Left ventricle myocardium inferior (tissue), 1 donor: ENCODE measurements at places on chromosomes 1 and 21.

DNA sequence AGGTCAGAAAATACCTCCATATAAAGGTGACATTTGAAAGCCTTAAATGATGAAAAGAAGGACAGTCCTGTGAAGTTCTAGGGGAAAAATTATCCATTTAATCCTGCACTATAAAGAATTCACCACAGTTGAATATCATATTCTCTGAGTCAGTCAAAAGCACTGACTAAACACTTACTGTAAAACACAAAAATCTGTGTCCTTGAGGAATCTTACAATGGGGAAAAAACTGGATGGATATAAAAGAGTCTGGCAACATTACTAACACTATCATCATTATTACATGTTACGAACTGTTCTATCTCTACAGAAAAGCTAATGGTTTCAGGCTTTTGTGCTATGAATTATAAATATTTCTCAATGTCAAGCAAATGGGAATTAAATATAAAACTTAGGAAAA, 42.4 kb upstream of the HP1BP3 start:
- DNase-seq = no peak

DNA sequence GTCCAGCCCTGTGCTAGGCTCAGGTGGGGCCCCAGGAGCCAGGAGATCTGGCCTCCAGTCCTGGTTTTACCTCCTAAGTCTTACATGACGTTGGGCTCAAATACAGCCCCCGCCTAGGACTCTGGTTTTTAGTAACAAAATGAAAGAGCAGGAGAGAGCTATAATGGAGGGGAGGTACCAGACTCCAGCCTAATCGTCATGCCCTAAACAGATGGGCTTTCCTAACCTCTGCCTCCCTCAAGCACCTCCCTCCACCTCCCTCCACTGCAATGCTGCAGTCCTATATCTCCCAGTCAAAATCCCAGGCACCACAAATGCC, 28.6 kb downstream of the TTC39A start:
- no peak for DNase-seq

DNA sequence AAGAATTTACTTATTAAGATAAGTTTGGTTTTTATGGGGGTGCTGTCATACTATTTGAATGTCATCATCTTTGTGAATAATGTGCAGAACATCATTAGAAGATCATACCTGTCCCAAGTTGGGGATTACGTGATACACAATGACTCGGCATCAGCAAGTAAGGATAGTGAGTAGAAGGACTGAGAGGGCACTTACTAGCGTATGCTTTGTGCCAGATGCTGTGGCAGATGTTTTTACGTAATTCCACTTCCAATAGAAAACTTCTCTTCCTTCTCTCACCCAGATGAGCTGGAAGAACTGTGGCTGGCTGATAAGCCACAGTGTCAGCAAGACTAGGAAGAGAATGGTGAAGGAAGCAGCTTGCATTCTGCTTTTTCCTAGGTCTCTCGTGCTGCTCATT, 28.1 kb upstream of the TGFB2 start:
- DNase-seq = no peak

DNA sequence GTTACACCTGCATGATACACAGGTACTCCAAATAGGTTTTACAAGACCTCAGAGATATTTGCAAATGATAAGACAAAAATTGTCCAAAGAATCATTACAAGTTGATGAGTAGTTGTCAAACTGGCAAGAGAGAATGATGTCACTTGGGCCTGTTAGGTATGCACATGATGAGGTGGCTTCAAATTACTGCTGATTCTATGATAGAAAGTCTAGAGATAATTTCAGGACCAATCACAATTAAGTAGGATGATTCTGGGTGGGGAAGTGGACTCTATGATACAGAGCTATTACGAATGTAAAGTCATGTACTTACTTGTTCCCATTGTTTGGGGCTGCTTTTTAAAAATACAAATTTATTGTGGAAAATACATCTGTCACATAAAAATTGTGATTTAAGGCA, 5.2 kb upstream of the SPRR1B start:
- no peak for DNase-seq

DNA sequence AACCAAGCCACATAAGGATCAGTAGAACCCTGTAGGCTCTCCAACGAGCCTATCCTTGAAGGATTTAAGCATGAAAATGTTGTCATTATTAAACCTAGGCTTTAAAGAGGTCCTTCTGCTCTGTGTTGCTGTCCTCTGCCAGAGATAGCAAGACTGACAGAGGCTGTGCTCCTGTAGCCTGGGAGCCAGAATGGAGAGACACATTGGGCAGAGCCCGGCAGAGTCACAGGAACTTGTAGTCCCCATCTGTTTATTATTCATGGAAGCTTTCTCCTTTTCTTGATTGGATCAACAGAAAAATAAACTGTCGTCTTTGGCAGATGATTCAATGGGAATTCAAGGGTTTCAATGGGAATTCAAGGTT, 19.2 kb upstream of the SLAMF1 start:
- no peak for DNase-seq

DNA sequence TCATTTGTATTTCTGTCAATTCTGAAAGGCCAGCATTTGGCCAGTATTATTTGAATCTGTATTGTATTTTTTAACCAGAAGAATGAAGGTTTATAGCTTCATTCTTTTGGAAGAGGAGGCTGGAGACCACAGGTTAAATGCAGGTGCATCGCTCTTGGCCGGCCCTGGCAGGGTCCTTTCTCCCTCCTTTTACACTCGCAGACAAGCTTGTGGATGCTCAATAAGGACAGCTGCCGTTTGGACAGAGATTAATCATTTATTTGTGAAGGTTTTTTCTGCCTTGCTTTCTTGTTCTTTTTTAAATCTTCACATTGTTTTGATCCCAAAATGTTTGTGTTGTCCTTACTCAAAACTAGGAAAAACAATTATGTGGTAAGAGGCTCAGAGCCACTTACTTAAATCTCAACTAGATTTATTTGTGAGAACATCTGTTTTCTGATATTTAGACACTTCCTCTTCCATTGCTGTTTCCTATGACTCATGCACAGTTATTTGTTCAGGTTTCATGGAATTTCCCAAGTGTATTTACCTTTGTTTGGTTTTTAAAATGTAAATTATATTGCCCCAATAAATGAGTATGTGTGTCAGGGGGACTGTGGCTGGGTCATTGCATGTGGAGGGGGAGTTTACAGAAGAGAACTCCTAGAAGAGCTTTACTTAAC, 46.7 kb upstream of the LAMC2 start:
- DNase-seq = no peak

- no peak for DNase-seq
These were observed 6.3 kb downstream of the SLAMF1 start for GRCh38 chr1:160640359-160641123.

GRCh38 chr1:90277270-90277669, 282.4 kb downstream of the ZNF326 start:
- DNase-seq = no peak

- DNase-seq = no peak
These were observed 465.6 kb upstream of the ADGRL4 start for GRCh38 chr1:79472067-79472656.

GRCh38 chr1:43830802-43831201, 102.8 kb upstream of the ARTN start:
- no peak for DNase-seq

DNA sequence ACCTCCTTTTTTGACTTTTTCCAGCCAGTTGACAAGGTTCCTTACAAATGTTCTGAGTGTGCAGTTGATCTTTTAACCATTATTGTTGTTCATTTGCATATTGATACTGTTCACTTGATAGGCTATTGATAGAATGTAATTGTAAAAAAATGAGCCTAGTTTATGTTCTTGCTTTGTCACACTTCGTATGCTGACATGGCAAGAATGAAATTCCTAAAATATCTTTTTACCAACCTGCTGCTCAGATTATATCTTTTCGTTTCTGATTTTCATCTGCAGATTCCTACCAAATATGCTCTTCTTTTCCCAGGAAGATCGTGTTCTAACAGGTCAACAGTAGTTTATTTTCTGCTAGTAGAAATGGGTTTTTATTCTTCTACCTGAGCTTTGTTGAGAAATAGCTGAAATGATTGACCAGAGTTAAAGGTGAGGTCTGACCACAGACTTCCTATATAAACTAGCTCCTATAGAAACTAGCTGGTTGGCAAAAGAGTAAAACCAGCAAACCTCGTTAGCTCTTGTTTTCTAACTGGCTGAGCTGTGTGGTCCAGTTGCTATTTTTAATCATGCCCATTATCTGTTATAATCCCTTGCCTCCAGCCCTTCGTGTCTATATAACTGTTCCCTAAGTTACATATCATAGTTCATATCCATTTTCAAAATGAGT, 174.8 kb downstream of the HS2ST1 start:
- no peak for DNase-seq

DNA sequence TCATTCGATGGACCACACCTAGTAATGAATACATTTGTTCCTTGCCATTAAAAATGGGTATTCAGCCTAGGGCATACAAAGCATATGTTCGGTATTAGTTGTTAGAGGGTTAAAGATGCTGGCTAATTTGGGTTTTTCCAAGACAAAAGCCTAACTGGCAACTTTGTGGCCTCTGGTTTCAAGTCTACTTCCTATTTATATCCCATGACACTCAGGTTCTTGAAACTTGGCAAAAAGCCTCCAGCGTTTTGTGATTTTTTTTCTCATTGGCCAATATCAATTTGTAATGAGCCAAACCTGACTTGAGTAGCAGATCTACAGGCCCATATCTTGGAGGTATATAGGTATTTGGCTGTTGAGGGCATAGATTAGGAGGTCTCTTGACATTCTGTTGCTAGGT, 75.3 kb downstream of the C1orf21 start:
- no peak for DNase-seq

DNA sequence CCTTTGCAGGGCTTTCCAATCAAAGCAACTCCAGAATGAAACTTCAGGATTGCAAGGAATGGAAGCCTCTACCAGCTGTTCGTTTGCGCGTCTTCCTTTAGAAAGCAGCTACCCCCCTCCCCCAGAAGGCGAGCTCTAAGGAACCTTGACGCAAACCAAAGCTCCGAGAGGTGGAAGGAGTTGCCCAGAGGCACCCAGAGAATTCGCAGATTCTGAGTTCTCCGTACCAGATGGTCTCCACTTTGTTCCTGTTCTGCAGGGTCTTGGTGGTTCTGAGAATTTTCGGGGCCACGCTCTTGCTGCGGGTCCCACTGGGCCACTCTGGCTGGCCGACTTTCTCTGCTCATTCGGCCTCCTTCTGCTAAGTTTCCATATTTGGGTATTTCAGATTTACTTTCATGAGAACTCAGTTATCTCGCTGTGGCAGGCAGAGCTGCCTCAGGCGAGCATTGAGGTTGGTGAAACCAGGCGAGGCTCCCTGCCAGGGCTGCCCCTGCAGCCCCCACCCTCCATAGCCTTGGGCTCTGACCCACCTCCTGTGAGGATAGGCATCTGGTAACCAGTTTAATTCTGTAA, 801 bp downstream of the TRAF5 start:
- no peak for DNase-seq

GRCh38 chr1:6273380-6273891, 12.5 kb upstream of the GPR153 start:
- no peak for DNase-seq

GRCh38 chr1:26994787-26995517, 1.5 kb downstream of the TRNP1 start:
- DNase-seq = no peak

- DNase-seq = no peak
These were observed 68.0 kb upstream of the CYP2J2 start for GRCh38 chr1:59994302-59995198.

- DNase-seq = no peak
These were observed 23.3 kb upstream of the SRSF10 start for GRCh38 chr1:24003331-24003972.

- DNase-seq = no peak
These were observed 20.9 kb downstream of the FAM3B start for GRCh38 chr21:41337515-41337914.

DNA sequence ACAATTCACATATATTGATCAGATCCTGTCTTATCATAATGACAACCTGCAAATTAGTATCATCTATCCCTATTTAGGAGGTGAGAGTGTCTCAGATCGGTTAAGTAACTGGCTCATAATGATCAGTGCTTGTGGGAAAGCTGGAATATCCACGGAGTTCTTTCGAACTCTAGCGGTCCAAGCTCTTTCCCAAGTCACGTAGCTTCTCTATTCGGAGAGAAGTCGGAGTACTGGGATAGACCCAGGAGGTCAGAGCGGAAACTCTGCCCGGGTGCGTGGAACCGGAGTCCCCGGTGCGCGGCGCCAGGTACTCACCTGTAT, 339 bp downstream of the PTGS2 start:
- DNase-seq = no peak

- DNase-seq = no peak
These were observed 135.7 kb upstream of the ZNF648 start for GRCh38 chr1:182196897-182197870.

GRCh38 chr1:12491656-12492055, 126.4 kb downstream of the DHRS3 start:
- DNase-seq = no peak

DNA sequence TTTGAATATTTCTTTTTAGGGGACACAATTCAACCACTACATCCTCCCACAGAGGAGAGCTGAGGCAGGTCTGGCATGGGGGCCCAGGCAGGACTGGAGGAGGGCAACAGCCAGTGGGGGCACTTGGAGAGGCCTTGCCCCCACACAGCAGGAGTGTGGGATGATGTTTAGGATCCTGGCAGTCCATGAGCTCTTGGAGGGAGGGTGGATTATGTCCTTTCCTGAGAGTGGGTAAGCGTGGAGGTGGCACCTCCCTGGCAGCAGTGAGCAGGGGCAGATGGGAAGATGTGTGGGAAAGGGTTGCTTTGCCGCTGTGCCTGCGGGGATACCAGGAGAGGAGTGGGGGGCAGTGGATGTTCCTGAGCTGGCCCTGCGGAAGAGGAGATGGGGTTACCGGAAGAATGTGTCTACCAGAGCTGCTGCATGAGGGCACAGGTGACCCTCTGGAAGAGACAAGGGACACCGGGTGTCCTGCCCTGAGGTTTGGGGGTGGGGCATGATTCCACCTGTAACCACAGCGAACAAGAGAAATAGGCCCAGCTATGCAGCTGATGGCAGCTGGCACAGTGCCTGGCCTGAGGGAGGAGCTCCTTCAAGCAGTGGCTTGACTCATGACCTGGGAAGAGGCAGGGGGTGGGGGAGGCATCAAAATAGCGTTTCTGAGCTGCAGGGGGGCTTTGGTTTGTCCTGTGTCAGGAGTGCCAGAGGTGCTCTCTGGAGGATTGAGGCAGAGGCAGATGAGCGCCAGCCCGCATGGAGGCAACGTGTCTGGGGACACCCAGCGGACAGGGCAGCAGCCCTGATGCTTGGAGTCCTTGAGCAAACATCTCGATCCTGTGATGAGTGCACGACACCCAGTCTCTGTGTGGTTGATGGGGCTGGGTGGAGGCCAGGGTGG, 123.9 kb upstream of the TMPRSS2 start:
- no peak for DNase-seq

GRCh38 chr1:93814059-93814794, 64.8 kb downstream of the DNTTIP2 start:
- no peak for DNase-seq
